PC-9 (cell line): ENCODE measurements at places on chromosomes 5 and 9.

DNA sequence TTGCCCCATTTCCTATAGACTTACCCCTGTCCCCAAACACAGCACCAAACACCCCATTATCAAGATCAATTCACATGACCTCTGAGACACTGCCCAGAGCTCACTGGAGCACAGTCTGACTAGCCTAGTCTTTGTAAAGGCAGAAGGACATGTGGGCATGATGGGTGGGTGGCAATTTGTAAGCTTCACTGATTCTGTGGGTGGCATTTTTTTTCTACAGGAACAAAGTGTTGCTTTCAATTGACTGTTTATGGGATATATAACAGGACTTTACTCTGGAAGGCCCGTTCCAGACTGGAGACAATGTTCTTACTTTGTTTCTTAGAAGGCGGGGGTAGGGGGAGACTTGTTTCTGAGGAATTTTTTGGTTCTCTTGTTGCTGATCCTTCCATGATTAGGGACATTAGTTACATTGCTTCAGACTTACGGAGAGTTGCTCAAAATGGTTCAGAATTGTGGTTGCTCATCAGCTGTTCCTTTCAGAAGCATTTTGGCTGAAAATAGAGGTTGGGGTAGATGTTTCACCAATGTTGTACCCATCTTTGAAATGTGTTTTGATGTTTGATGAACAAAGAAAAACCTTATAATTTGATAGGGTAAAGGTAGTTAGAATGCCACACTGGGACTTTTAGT lies 20.2 kb downstream of the NNT start:
- DNase-seq, result no peak

GRCh38 chr9:70197216-70198044 lies 61.3 kb upstream of the SMC5 start:
- no peak for DNase-seq

- no peak for DNase-seq
Measured at GRCh38 chr5:17080361-17080760, 137.1 kb upstream of the BASP1 start.

DNA sequence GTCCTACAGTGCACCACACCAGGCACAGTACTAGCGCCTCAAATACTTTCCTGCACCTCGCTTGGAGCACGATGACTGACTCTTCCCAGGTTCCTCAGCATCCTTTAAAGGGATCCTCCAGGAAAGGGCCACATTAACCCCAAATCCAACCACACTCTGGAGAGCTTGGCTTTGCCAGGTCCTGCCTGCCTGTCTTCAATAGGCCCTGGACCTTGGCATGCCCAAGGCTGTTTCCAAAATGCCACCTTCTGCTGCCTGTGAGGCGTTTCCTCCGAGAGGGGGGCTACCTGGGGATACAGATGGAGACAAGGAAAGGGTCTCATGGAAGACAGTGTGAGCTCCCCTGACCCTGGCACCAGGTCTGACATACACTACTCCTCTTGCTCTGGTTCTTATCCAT lies 169.9 kb downstream of the DAB2IP start:
- DNase-seq, result no peak
